ENCODE measurements at places on chromosomes 7 and 10.
A peak's percentile ranks its signal among the peaks of the same experiment; 100 is the strongest.

GRCh38 chr10:51522858-51523257 is 176.5 kb downstream of the CSTF2T start:
- H3K27me3 ChIP-seq: no peaks in the 10 kb centered on the region
- no peaks in the 10 kb centered on the region for H3K36me3 ChIP-seq
- DNase-seq: no peak
- H3K4me1 ChIP-seq: no peaks in the 10 kb centered on the region
- H3K4me3 ChIP-seq: no peak overlapping the region
- no peak overlapping the region for H3K27ac ChIP-seq

DNA sequence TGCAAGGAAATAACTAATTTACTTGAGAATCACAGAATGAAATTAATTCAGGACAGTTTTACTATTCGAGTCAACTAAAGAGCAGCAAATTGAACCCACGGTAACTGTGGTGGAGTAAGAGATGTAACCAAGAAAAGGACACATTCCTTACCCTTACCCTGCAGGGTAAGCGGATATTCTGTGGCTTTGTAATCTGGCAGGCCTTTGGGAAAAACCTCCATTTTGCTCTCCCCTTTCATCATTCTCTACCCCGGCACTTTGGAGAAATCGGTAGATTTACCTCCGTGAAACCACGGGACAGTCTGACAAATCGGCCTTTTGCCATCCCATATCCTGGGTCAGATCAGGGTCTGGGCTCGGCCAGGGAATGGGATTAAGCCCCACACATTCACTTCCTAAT is 18.4 kb downstream of the RCC1L start:
- H3K27ac ChIP-seq: no peak overlapping the region
- H3K27me3 ChIP-seq: no peaks in the 10 kb centered on the region
- H3K4me3 ChIP-seq: no peak overlapping the region

DNA sequence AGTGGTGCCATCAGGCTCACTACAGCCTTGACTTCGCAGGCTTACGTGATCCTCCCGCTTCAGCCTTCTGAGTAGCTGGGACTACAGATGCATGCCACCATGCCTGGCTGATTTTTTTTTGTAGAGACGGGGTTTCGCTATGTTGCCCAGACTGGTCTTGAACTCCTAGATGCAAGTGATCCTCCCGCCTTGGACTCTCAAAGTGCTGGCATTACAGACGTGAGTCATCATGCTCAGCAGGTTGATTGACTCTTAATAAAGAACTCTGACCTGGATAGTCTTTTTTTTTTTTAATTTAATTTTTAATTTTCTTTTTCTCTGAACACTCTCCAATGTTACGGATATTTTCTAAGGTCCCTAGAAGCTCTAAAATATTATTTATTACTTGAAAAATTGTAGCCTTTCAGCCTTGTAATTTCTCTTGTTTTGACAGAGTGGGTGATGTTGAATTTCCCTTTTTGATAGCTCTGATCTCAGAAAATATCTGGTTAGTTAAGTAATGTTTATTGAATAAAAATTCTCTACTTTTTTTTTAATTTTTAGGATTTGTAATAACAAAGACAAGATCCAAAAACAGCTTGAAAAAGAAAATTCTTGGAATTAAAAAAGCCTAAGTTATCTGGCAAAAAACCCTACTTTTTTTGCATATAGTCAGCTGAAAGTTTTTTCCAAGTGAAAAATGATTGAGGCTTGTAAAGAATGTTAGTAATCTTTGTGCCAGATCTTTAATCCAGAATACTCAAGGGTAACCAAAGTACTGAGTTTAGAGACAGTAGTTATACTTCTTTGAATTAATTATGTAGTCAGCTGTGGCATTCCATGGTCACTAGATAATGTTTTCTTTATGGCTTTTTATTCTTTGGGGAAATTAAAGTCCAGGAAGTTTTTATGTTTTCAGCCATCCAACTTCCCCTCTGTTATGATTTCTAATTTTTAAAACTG is 26.7 kb downstream of the TBC1D12 start:
- no peak overlapping the region for H3K27ac ChIP-seq
- DNase-seq: no peak
- no peak overlapping the region for H3K4me3 ChIP-seq
- H3K36me3 ChIP-seq: no peaks in the 10 kb centered on the region

DNA sequence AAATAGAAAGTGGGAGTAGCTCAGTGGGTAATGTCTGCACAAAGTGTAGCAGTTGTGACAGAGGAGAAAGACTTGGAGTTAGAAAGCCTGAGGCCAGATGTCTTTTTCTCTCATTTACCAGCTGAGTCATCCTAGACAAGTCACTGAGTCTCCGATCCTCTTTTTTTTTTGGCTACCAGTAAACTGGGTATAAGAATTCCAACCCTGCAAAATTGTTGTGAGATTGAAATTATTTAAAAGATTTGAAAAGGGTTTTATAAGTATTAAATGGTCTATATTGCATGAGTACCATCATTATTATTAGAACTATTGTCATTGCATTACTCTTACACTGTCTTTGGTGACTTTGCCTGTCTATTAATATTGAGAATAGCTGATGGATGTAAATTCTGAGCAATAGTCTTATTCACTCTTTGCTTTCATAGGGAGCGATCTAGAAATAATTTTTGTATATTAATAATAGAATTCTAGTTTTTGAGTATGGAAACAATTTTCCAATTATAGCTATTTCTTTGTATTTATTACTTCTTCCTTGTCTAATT is 74.0 kb downstream of the ARID5B start:
- no peaks in the 10 kb centered on the region for H3K27me3 ChIP-seq
- no peak overlapping the region for H3K4me3 ChIP-seq
- no peaks in the 10 kb centered on the region for H3K4me1 ChIP-seq
- no peak overlapping the region for H3K27ac ChIP-seq
- peaks cover 2% of the 10 kb centered on the region for H3K36me3 ChIP-seq
- DNase-seq: no peak

GRCh38 chr7:99011341-99011705 is 132.6 kb downstream of the SMURF1 start:
- DNase-seq: no peak
- H3K27me3 ChIP-seq: no peaks in the 10 kb centered on the region
- H3K4me1 ChIP-seq: no peaks in the 10 kb centered on the region
- H3K36me3 ChIP-seq: peaks cover 62% of the 10 kb centered on the region

DNA sequence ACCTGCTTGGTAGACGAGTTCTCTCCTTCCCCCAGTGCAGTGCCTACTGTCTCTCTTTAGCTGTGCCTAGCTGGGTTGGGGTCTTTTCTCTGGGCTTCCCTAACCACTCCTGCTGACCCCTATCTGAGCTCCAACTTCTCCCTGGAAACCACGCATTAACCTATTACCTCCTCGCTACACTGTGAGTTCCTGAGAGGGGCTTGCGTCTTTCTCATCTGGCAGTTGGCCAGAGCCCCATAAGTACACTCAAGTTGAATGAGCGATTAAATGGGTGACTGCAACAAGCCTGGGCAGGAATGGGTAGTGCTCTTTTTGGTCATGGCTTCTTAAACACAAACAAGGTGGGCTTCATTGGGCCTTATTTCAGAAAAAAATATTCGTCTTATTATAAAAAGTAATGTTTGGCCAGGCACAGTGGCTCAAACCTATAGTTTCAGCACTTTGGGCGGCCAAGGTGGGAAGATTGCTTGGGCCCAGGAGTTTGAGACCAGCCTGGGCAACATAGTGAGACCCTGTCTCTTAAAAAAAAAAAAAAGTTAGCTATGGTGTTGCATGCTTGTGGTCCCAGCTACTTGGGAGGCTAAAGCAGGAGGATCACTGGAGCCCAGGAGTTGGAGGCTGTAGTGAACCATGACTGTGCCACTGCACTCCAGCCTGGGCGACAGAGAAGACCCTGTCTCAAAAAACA is 41.4 kb downstream of the SYPL1 start:
- no peak for DNase-seq
- peaks cover 59% of the 10 kb centered on the region for H3K4me1 ChIP-seq
- peak overlapping the region; percentile 88 for H3K27ac ChIP-seq
- no peaks in the 10 kb centered on the region for H3K36me3 ChIP-seq
- no peaks in the 10 kb centered on the region for H3K27me3 ChIP-seq

DNA sequence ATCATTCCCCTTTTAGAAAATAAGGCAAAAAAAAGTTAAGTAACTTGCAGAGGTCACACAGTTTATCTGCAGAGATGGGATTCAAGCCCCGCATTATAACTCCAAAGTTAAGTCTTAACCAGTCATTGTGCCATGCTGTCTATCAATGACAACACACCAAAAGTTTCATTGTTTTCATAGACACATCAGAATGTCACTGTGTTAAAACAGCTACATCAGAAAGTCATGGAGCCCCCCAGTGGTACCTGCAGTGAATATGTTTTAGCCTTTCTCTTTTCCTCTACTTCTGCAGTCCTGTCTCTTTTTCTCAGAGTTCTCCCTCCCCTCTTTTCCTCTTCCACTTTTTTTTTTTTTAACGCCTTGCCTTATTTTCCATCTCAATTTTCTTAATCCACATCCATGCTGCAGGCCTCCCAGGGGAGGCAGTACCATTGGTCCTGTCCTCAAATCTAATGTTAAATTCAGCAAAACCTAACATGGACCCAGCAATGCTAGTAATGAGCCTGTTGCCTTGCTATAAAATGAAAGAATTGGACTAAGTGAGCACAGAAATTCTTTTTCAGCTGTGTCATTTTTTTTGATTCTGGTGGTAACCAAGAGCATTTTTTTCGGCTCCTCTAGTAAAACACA is 3.8 kb upstream of the NRCAM start:
- H3K27me3 ChIP-seq: peaks cover 6% of the 10 kb centered on the region
- H3K27ac ChIP-seq: no peak overlapping the region
- H3K4me3 ChIP-seq: no peak overlapping the region
- H3K36me3 ChIP-seq: no peaks in the 10 kb centered on the region
- peaks cover 7% of the 10 kb centered on the region for H3K4me1 ChIP-seq
- DNase-seq: no peak

DNA sequence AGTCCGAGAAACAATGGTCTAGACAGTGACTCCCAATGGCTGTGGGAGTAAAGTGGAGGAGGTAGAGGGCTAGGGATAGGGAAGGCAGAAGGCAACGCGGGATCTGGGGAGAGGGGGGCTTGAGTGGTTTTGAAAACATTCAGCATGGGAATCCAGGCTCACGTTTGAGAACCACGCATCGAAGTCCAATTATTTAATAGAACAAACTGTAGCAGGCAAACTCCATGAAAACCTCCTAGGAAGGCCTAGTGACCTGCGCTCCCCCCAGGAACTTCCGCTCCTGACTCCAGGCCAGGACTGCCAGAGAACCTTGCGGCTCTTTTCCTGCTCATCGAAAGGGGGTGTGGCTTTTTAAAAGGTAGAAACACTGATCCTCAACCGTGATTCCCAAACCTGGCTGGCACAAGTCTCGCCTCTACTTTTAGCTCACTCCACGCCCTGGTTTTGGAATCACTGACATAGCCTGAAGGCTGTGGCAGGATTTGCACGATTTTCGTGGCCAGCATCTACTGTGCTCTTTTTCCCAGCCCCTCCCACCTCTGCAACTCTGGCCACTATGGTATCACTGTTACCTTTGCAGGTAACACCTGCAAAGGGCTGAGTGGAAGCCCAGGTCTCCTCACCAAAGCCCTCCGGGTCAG is 43.4 kb downstream of the MYOF start:
- H3K4me1 ChIP-seq: peaks cover 4% of the 10 kb centered on the region
- DNase-seq: no peak
- H3K36me3 ChIP-seq: no peaks in the 10 kb centered on the region
- H3K27me3 ChIP-seq: no peaks in the 10 kb centered on the region
- H3K4me3 ChIP-seq: no peak overlapping the region
- no peak overlapping the region for H3K27ac ChIP-seq

GRCh38 chr10:114471906-114472876 is 67.9 kb upstream of the AFAP1L2 start:
- H3K4me1 ChIP-seq: peaks cover 3% of the 10 kb centered on the region
- no peaks in the 10 kb centered on the region for H3K27me3 ChIP-seq
- no peak overlapping the region for H3K4me3 ChIP-seq
- H3K36me3 ChIP-seq: peaks cover 18% of the 10 kb centered on the region
- H3K27ac ChIP-seq: no peak overlapping the region
- no peak for DNase-seq

DNA sequence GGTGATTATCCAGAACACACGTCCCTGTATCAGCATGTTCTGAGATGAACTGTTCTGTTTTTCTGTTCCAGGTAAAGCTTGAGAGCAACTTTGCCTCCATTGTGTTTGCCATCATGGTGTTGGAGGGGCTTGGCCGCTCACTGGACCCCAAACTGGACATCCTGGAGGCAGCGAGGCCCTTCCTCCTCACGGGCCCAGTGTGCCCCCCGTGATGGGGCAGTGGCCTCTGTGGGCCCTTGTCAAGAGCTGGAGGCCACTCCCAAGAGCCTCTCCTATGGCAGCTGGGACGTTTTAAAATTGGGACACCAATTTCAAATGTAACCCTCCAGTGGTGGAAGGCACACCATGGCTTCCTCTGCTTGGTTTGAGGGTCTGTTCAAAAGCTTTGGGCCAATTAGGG is 1.9 kb upstream of the NDUFB2 start:
- DNase-seq: no peak
- H3K27me3 ChIP-seq: no peaks in the 10 kb centered on the region
- peaks cover 4% of the 10 kb centered on the region for H3K36me3 ChIP-seq
- no peak overlapping the region for H3K27ac ChIP-seq
- no peak overlapping the region for H3K4me3 ChIP-seq

DNA sequence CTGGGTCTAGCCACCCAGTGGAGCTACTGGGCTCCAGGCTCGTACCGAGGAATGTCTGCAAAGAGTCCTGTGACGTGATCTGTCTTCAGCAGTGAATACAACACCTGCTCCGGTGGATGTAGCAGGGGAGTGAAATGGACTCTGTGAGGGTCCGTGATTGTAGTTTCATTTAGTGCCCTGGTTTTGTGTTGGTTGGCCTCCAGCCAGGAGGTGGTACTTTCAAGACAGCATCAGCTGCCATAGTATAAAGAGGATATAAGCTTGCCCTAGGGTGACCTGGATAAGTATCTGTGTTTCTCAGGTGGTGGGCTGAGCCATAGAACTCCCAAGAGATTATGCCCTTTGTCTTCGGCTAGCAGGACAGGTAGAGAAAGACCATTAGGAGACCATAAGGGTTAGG is 24.6 kb upstream of the WNT2 start:
- H3K36me3 ChIP-seq: no peaks in the 10 kb centered on the region
- no peak overlapping the region for H3K27ac ChIP-seq
- H3K4me1 ChIP-seq: no peaks in the 10 kb centered on the region
- H3K27me3 ChIP-seq: no peaks in the 10 kb centered on the region

GRCh38 chr7:30185496-30185895 is 50.7 kb downstream of the MTURN start:
- peak overlapping the region; percentile 50 for H3K27ac ChIP-seq
- DNase-seq: no peak
- H3K4me1 ChIP-seq: no peaks in the 10 kb centered on the region
